ENCODE measurements at places on chromosomes 13 and 19.

GRCh38 chr13:73696271-73696670 is 437.9 kb downstream of the KLF12 start:
- DNase-seq = no peak

DNA sequence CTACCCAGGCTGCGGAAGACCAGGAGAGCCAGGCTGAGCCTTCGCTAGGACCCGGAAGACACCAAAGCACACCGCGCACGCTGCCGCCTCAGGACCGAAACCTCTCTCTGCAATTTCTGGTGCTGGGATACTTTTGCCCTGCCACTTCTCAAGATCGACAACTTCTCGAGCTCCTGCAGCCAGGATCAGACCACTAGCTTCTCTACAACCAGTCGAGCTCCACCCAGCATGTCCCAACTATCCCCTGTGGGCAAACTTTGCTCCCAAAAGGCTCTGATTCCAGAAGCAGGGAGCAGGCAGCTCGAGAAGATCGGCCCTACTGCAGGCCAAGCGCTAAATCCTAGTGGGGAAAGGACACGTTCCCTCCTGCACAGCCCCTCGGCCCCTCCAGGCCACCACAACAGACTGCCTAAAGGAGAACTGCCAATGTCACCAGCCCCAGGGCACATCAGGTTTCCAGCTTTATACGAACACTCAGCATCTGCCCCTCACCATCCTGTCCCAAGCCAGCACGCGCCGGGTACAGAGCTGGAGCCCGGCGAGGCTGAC is 979 bp downstream of the AKAP8 start:
- no peak for DNase-seq

DNA sequence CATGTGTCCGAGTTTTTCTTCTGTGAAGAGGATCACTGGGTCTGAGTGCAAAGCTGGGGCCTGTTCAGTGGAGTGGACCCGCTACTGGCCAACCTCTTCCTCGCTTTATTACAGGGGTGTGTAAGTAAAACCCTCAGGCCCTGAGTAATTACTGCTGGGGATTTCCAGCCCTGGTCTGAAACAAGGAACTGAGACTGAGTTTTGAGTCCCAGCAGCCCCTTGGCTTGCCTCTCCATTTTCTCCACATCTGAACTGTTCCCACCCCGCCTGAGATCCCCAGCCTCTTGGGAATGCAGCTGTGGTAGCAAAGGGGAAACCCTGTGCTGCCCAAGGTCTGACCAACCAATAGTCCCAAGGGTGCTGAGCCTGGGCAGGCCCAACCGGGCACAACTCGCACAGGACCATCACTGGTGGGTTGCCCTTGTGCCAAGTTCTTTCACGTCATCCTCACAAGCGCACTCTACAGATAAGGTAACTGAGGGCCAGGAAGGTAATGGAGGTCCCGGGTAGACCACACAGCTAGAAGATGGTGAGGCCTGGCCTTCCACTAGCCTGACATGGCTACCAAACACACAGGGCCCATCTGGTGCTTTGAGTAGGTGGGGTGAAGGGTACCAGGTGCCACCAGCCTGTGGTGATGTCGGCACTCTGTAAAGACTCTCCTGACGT is 13.7 kb upstream of the SLC35E1 start:
- DNase-seq = no peak

DNA sequence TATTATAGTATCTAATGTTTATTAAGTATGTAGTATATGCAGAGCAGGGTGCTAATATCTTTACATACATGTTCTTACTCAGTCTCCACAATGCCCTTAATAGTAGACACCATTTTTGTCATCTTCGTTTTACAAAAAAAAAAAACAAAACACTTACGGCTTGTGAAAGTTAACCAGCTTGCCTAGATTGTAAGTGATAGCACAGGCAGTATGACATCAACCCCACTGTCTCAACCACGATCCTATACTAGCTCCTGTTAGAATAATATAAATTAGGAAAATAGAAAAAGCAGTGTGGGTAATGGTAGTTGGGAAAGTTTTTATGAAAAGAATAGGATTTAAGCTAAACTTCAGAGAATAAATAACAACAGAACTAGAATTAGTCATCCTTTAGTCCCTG is 34.3 kb downstream of the MICU2 start:
- no peak for DNase-seq

GRCh38 chr19:42140125-42140754 is 8.0 kb upstream of the POU2F2 start:
- DNase-seq = no peak

DNA sequence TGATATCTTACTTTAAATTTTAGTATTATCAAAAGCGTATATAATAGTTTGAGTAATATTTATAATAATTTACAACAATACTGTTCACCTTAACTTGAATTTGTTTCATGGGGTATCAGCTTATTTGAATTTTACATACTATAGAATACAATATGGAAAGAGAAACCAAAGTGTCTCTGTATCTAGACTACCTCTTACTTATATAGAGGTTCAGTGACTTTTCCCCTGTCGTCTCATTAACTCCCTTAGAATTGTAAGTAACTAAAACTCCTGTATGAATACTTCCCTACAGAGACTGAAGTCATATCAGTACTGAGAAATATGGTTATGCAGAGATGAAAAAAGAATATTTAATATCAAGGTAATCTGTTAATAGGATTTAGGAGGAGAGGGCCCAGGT is 26.8 kb downstream of the COG6 start:
- DNase-seq = no peak

DNA sequence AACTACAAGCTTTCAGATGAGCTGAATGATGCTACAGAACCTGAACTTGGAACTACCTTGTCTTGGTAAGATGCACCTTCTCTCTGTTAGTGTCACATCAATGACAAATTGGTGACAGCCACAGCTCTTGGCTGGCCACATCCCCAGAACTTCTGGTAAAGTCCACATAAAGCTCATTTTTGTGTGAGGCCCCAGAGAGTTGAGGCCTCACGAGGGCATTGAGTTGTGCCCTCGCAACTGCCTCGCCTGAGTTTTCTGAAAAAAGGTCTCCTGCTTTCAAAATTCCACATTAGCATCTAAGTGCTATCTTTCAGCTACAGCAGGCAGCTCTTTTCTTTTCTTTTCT is 42.6 kb downstream of the MRPL57 start:
- no peak for DNase-seq

DNA sequence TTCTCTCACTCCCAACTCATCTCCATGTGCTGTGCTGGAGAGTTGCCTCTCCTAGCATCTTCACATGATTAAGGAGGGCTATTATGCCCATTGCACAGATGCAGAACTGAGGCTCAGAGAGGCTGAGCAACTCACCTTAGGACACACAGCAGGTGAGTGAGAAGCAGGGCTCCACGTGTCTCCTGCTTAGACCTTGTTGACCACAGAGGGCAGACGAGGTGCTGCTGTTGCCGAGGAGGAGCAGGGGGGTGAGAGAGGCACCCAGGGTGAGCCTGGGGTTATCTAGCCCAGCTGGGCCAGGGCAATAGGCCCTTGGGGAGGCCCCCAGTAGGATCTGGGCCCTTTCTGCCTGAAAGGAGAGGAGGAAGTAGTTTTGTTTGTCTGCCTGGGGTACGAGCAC is 2.4 kb upstream of the HSH2D start:
- DNase-seq = no peak

GRCh38 chr19:378706-379105 is 30.2 kb downstream of the C2CD4C start:
- no peak for DNase-seq

- no peak for DNase-seq
Observed at GRCh38 chr19:43525836-43526771, 897 bp downstream of the ETHE1 start.

DNA sequence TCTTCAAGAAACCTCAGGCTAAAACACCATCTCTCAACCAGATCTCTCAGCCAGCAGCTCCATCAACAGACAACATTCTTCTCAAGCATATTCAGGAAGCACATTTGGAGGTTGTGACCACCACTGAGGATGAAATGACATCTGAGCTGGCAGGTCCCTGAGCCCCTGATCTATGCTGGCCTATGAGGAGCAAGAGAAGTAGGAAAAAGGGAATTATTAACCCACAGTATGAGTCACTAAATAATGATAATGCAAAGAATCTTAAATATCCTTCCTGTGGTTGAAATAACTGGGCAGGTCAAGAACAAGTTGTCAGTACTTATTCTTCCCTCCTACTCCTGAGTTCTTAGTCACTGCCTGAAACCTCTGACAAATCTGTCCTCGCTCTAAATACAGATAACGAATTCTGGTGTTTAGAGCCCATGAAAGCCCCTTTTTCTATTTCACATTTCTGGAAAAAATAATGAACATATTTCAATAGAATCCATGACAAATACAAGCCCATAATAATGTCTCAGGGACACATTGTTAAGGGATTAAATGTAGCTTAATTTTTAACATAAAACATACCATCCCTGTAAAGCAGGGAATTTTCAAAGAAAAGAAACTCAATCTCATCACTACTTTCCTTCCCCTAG is 225.8 kb upstream of the IRS2 start:
- no peak for DNase-seq

DNA sequence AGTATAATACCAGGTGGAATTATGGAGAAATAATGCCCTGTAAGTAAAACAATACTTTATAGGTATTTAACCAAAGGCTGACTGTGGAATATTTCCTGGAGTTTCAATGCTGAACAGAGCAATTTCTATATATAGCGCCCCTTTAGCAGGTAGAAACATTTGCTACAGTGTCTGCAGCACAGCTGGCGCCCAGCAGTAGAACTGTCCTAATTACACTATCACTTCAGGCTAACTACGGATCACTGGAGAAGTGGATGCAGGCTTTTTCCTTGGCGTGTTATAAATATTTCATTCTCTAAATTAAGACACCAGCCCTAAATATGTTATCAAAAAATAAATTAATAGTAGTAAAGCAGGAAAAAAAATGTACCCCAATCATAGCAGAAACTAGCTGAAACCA is 3.1 kb downstream of the SHISA2 start:
- no peak for DNase-seq

DNA sequence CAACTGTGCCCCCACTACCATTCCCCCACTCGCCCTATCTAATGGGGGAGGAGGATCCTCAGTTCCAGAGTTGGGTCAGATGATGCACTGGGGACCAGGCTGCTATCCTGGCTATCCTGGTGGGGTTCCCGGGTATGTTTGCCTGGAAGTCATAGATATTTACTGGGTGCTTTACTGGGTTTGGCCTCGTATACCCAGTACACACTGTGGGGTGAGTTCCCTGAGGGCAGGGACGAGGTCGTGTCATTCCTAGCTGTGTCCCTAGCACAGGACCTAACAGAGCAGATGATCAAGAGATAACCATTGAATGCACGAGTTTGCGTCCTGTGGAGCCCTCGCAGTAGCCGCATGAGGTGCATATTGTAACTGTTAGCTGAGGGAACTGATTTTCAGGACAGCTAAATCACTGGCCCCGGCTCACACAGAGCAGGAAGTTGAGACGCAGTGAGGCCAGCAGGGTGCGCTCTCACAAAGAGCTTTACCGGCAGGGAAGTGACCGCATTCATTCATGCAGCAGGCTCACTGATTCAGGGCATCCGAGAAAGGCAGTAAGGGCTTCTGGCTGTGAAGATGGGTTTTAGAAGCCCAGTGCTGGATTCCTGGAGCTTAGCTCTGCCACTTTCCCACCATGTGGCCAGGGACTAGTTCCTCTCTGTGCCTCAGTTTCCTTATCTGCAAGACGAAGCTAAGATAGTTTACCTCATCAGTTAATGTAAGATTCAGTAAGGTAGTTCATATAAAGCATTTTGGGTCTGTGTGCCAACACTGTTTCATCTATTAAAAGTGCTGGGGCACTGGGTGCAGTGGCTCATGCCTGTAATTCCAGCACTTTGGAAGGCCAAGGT is 6.0 kb downstream of the RUVBL2 start:
- DNase-seq = no peak

DNA sequence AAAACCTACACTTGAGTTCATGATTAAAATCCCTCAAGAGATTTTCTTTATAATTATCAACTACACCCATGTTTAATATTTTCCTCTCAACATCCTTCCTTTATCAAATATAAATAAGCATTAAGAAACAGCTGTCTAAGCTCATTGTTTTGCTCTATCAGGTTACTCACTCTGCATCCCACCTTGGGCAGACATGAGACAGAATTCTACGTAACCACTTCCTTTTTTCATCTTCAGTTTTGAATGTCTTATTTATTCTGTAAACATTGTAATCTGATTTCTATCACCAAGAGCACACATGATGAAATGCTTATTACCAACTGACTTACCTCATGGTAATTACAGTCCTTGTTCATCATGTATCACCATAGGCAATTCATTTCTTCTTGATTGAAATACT is 1256.6 kb upstream of the ATXN8OS start:
- no peak for DNase-seq

- no peak for DNase-seq
Observed at GRCh38 chr13:96781141-96781540, 213.1 kb downstream of the OXGR1 start.

- DNase-seq = no peak
Observed at GRCh38 chr19:17953869-17954268, 13.0 kb upstream of the KCNN1 start.

DNA sequence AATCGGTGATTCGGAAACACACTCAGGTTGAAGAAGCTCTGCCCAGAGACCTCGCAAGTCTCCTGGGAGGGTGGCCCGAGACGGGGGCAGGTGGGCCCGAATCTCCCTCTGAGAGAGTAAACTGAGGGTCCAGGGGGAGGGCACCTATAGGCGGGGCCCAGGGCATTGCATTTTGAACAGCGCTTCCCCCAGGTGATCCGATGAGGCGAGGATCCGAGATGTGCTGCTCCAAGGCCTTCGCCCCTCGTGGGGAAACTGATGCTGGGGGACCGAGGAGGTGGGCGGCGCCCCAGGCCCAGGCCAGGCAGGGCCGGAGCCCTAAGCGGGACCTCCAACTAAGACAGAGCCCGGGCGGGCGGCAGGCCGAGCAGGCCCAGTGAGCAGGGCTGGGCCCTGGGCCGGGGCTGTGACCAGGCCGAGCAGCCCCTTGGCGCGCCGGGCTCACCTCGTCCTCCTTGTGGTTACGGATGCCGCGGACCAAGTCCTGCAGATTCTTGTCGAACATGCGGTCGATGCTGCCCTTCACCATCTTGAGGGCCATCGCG is 500 bp downstream of the AP3D1 start:
- no peak for DNase-seq

DNA sequence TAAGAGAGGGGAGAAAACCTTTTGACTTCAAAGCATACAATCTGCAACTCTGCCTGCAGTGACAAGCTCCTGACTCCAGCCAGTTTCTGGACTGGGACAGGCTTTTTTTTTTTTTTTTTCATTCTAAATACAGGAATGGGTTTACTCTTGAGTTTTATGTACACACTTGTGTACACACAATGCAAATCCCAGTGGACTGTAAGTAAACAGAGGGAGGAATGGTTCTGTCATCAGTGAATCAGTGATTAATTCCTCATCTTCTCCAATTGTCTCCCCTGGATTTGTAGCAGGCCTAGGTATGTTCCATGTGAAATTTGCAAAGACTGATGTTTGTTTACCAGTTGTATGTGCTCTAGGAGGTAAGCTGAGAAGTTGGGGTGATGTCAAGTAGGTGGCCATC is 184.8 kb downstream of the SHISA2 start:
- DNase-seq = no peak

DNA sequence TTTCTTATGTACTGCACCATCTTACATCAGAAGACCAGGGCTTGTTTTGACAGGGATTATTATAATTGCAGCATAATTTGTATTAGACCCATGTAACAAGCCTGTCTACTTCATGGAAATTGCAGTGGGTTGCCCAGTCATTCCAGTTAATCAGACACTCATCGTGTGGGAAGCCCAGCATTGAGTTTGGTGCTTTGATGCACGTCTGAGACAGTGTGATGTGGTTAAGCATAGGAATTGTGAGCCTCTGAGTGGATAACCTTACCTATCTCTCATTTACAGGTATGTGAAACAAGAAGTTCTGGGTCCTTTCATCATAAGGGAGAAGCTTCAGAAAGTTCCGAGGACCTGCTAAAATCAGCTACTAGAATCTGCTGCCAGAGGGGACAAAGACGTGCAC is 12.8 kb downstream of the RGCC start:
- no peak for DNase-seq
